A549 treated with dexamethasone at 1 μM for 4 hours (cell line): ENCODE measurements at places on chromosomes 2 and 18. TPM values are rescaled to one million over a fixed set of nuclear protein-coding genes. Genes with fewer than 3 reads are reported as not detected.

Gene SPATA3
- not detected in 5 replicates for total RNA-seq

Gene RGPD4
- 0.02 to 0.07 TPM (median 0.04 TPM) in 5 replicates for total RNA-seq

Gene RFX8
- total RNA-seq = not detected in 5 replicates

Gene WDR7
- total RNA-seq = 2.7 to 4.4 TPM (median 4.0 TPM) in 5 replicates

Gene DSC3
- total RNA-seq = 1.4 to 2.0 TPM (median 1.7 TPM) in 5 replicates

Gene SNX17
- 124 to 133 TPM (median 128 TPM) in 5 replicates for total RNA-seq

Gene BCL2
- 0.51 to 0.68 TPM (median 0.64 TPM) in 5 replicates for total RNA-seq

Gene STPG4
- 0.07 TPM in 1 of 5 replicates, not detected in the others for total RNA-seq

Gene AQP12A
- not detected in 5 replicates for total RNA-seq

Gene MZT2A
- 117 to 187 TPM (median 170 TPM) in 5 replicates for total RNA-seq

Gene GATA6
- 0.86 to 1.8 TPM (median 1.5 TPM) in 5 replicates for total RNA-seq
